ENCODE measurements at places on chromosomes 12 and 14. TPM values are rescaled to one million over a fixed set of nuclear protein-coding genes. Genes with fewer than 3 reads are reported as not detected.

DNA sequence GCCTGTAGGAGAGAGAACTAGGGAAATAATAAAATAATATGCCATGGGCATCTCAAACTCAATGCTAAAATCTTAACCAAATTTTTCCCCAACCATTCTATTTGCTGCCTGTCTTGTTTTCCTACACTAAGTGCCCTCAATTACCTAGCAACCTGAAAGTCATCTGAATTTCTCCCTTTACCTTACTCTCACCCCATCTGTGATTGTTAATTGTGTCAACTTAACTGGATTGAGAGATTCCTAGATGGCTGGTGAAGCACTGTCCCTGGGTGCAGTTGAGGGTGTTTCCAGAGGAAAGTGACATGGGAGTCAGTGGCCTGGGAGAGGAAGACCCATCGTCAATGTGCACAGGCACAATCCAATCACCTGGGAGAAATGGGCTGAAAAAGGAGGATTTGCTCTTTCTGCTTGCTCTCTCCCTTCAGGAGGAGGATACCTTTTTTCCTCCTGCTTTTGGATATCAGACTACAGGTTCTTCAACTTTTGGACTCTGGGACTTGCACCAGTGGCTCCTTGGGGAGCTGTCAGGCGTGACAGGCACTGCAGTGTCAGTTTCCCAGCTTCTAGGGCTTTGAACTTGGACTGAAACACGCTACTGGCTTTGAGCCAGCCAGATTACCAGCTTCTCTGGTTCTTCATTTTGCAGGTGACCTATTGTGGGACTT lies 100.1 kb downstream of the PPP1R12A start:
- no peak for DNase-seq
- H3K4me3 ChIP-seq = no peak overlapping the region
- peaks cover 38% of the 10 kb centered on the region for H3K36me3 ChIP-seq
- no peak overlapping the region for H3K27ac ChIP-seq
- H3K27me3 ChIP-seq = no peaks in the 10 kb centered on the region

DNA sequence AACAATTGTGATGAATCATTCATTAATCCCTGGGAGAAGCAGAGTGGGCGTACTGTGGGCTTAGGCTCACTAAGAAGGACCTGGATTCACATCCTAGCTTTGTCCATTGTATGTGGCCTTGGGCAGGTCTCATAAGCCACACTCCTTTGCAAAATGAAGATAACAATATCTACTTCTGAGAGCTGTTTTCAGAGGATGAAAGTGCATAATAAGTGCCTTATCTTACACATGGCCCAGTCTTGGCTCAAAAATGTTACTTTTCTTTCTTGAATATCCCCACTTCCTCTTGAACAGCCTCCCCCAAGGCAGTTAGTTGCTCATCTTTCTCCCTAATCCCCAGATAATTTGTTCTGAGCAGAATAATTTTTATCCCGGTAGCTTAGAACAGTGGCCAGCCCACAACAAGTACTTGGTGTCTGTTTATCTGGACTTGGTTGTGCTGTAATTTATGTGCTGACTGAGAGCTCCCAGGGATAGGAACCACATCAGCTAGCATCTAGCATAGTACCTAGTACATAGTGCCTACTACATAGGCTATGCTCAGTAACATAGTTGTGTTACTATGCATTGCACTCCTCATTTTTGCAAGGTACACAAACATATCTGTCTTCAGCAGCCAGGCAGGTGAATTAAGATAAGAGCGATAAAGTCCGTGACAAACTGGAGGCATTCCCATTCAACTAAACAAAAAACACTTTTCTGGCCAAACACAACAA lies 61.7 kb upstream of the NUDT4 start:
- H3K4me3 ChIP-seq = no peak overlapping the region
- no peaks in the 10 kb centered on the region for H3K27me3 ChIP-seq
- H3K36me3 ChIP-seq = no peaks in the 10 kb centered on the region

The GPHN gene
- 3.9 TPM for polyA plus RNA-seq

- H3K4me3 ChIP-seq = no peak overlapping the region
- H3K27me3 ChIP-seq = no peaks in the 10 kb centered on the region
- DNase-seq = no peak
- no peak overlapping the region for H3K27ac ChIP-seq
Measured at GRCh38 chr14:68390741-68391140, 402.1 kb downstream of the ZFP36L1 start.

The CCDC38 gene
- polyA plus RNA-seq = not detected

- no peak overlapping the region for H3K27ac ChIP-seq
- H3K4me1 ChIP-seq = peaks cover 9% of the 10 kb centered on the region
- no peaks in the 10 kb centered on the region for H3K36me3 ChIP-seq
- no peak overlapping the region for H3K4me3 ChIP-seq
- DNase-seq = no peak
Measured at GRCh38 chr12:89783359-89784060, 74.9 kb upstream of the ATP2B1 start.

The PRB2 gene
- polyA plus RNA-seq = not detected

GRCh38 chr12:28023156-28023887 lies 50.8 kb upstream of the PTHLH start:
- no peak overlapping the region for H3K27ac ChIP-seq
- no peak overlapping the region for H3K4me3 ChIP-seq
- no peaks in the 10 kb centered on the region for H3K27me3 ChIP-seq

DNA sequence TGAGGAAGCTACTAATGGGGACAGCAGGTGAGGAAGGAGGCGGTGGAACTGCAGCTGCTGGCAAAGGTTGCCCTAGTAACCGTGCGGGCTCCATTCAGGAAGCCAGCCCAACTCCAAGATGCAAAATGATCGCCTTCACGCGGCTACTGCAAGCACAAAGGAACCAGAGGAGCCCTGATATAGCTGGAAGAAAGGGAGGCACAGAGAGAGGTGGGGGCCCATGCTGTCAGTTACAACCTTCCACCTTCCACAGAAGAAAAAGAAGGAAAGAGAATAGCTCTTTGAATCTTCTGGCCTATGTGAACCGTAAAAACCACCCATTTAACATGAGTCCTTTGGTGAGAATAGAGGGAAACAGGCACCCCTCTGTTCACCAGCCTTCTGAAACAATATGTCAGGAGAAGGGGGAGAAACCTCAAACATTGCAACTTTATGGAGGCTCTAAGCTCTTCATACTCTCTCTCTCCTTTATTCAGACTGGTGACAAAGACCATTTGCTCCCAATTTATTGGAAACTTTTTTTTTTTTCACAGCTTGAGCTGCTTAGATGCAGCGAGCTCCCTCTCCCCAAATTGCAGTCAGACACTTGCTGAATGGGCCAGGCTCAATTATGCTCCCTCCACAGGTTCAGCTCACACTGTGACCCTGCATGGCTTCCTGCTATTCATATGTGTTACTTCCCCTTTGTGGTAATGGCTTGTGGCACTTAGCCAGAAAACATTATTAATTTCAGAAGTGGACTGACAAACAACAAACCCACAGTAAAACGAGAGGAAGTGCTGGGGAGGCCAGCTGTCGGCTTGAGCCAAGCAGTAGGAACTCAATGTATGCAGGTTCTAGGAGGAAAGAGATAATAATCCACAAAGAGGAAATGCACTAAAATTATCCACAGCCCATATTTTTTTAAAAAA lies 6.2 kb downstream of the DUSP6 start:
- no peaks in the 10 kb centered on the region for H3K36me3 ChIP-seq
- H3K27me3 ChIP-seq = no peaks in the 10 kb centered on the region
- H3K4me3 ChIP-seq = no peak overlapping the region
- H3K27ac ChIP-seq = peak overlapping the region; percentile 29
- peak; percentile 89 for DNase-seq

The KCNA1 gene
- 0.01 TPM for polyA plus RNA-seq

DNA sequence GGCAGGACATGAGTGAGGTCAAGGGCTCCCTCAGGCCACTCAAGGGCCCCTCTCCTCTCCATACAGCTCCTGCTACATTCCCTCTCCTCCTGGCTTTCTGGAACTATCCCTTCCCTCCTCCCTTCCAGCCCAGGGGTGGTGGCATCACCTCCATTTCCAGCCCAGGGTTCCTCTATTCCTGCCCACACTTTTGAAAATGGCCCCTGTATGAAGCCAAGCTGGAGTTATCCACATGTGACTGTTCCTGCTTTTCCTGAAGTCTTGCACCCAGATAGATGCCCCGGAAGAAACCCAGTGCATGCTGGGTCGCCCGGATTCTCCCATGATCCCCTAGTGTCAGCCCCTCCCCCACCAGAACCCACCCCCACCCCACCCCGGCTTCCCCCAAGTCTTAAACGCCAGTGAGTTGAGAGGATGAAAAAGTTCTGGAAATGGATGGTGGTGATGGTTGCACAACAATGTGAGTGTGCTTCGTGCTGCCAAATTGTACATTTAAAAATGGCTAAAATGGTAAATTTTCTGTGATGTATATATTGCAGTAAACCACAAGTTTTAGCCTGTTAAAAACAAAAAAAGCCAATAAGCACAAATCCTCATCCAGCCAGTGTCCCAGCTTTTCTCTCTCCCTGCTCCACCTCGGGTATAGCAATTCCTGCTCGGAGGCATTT lies 136.9 kb downstream of the SCARB1 start:
- H3K27me3 ChIP-seq = no peaks in the 10 kb centered on the region
- no peak for DNase-seq
- peaks cover 7% of the 10 kb centered on the region for H3K4me1 ChIP-seq
- H3K4me3 ChIP-seq = no peak overlapping the region
- no peaks in the 10 kb centered on the region for H3K36me3 ChIP-seq
- H3K27ac ChIP-seq = no peak overlapping the region

DNA sequence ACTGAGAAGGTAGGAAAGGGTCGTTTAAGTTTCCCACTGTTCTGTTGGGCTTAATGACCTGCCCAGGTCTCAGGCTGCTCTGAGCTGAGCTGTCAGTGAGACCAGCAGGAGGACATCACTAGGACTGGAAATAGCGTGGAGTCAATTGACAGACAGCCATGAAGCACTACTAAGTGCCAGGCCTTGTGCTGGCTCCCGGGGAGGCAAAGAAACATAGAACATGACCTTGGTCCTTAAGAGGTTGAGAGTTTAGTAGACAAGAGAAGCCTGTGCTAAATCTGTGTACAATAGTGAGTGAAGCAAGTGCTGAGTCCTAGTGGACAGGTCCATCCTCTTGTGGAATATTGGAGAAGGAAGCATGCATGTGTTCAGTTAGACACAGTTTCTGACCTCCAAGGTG lies 239.2 kb downstream of the CACNA1C start:
- H3K27me3 ChIP-seq = no peaks in the 10 kb centered on the region
- peaks cover 7% of the 10 kb centered on the region for H3K4me1 ChIP-seq
- no peak for DNase-seq
- H3K4me3 ChIP-seq = no peak overlapping the region
- no peak overlapping the region for H3K27ac ChIP-seq

DNA sequence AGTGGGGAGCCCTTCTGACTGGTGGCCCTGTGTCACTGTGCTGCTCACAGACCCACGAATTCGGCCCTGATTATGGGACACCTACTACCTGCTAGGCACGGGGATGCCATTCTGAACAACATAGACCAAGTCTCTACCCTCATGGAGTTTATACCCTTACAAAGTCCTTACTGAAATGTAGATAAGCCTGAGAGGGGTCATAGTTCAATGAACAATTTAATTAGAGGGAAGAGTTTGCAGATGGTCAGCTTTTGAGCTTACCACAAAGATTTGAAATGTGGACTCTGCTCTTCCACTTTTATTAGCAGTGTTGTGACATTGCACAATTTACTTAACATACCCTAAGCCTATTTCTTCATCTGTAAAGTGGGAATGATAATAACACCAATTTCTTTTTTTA lies 161.1 kb downstream of the MYRFL start:
- no peak overlapping the region for H3K27ac ChIP-seq
- H3K27me3 ChIP-seq = peaks cover 3% of the 10 kb centered on the region
- no peaks in the 10 kb centered on the region for H3K4me1 ChIP-seq
- H3K4me3 ChIP-seq = no peak overlapping the region

- DNase-seq = no peak
- H3K4me3 ChIP-seq = no peak overlapping the region
- H3K27me3 ChIP-seq = no peaks in the 10 kb centered on the region
- no peaks in the 10 kb centered on the region for H3K4me1 ChIP-seq
- no peaks in the 10 kb centered on the region for H3K36me3 ChIP-seq
- H3K27ac ChIP-seq = no peak overlapping the region
Measured at GRCh38 chr14:48725051-48725734, 861.0 kb downstream of the RPS29 start.

GRCh38 chr12:51661836-51662235 lies 70.8 kb downstream of the SCN8A start:
- H3K27ac ChIP-seq = no peak overlapping the region
- H3K4me3 ChIP-seq = no peak overlapping the region
- H3K27me3 ChIP-seq = no peaks in the 10 kb centered on the region

DNA sequence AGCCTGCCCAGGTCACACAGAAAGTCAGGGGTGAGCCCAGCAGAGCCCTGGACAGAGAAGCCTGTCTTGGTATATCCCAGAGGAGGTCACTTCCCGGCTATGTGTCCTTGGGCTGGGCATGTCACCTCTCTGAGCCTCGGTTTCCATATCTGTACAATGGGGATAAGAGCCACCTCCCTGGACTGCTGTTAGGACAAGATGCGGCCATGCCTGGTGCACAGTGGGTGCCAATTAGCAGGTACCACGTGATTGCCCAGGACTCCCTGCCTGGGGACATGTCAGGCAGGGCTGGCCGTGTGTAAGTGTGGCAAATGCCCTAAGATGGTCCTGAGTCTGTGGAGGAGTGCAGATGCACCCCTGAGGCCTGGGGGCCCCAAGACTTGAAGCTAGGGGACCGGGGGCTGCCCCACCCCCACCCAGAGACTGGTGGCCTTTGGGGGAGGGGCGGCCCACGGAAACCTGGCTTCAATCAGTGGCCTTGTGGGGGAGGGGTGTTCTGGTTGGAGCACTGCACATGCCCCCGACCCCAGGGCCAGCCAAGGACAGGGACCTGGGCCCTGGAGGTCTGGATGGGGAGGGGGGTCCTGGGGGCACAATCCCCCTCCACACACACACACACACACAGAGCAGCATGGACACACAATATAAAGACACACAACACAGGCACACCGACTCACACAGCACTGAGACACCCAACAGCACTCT lies 878 bp downstream of the TMEM119 start:
- no peaks in the 10 kb centered on the region for H3K27me3 ChIP-seq
- H3K36me3 ChIP-seq = no peaks in the 10 kb centered on the region
- no peak for DNase-seq
- H3K4me1 ChIP-seq = no peaks in the 10 kb centered on the region
- no peak overlapping the region for H3K4me3 ChIP-seq
- no peak overlapping the region for H3K27ac ChIP-seq

The LRRC23 gene
- 5.3 TPM for polyA plus RNA-seq

The CD163 gene
- polyA plus RNA-seq = 0.39 TPM

GRCh38 chr12:49903700-49904423 lies at the start of gene FAIM2:
Gene FAIM2 (minus strand): TSS chr12:49903900. CDS start chr12:49903792, 108 bp downstream.
- H3K27me3 ChIP-seq = no peaks in the 10 kb centered on the region
- DNase-seq = peak; percentile 36
- H3K4me3 ChIP-seq = peak within 1 kb of the TSS; percentile 33
- no peaks in the 10 kb centered on the region for H3K36me3 ChIP-seq
- H3K4me1 ChIP-seq = peaks cover 11% of the 10 kb centered on the region

DNA sequence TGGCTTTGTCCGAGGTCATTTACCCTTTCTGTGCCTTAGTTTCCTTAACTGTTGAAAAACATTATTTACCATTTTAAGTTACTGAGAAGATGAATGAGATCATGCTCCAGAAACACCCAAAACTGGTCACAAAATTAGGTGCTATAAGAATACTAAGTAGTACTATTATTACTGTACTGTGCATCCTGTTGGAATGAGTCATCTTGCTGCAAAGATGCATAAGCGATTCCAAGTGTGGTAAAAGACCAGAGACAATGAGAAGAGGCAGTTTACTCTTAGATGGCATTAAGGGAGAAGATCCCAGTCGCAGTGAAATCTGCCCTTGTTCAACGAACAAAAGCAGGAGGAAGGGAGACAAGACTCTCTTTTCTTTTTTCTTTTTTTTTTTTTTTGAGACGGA lies 4.2 kb upstream of the PLEKHA5 start:
- peaks cover 2% of the 10 kb centered on the region for H3K4me1 ChIP-seq
- no peaks in the 10 kb centered on the region for H3K27me3 ChIP-seq
- no peak for DNase-seq
- no peak overlapping the region for H3K4me3 ChIP-seq

Data from B cell (primary cell).